Heart left ventricle (tissue), 16 donors: ENCODE measurements at places on chromosomes 6 and 20.
A peak's percentile ranks its signal among the peaks of the same experiment; 100 is the strongest.

DNA sequence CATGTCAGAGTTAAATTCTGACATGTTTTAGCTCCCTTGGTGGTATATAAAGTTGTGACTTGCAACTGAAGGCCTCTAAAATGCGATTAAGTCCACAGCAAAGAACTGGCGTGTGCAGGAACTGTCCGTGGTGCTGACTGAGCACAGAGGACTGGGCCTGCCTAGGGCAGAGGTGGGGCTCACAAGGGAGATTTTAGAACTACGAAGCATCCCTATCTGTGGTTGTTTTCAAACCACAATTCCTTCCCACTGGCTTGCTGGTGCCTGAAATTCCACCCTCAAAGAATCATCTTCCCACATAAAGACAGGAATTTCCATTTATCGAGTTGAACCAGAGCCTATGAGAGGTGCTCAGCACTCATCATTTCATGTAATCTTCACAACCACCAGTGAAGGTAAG, 30.1 kb downstream of the RIMS4 start:
- DNase-seq, result peak; percentile 40

DNA sequence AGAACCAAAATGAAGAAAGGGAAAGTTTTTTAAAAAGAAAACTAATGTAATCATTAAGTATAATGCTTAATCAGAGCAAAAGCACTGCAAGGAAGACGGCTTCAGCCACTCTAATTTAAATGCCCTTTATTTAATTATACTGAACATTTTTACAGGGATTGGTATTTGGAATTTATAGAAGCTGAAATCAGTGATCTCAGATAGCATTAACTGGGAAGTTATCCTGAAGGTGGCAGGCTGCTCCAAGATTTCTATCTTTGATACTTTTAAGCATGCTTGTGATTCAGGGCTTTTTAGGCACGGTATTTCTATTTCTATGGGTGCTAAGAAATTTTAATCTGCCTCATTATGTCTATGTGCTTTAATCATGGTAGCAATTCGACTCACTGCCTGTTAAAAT, 1.3 kb upstream of the NDUFAF4 start:
- no peak for DNase-seq

DNA sequence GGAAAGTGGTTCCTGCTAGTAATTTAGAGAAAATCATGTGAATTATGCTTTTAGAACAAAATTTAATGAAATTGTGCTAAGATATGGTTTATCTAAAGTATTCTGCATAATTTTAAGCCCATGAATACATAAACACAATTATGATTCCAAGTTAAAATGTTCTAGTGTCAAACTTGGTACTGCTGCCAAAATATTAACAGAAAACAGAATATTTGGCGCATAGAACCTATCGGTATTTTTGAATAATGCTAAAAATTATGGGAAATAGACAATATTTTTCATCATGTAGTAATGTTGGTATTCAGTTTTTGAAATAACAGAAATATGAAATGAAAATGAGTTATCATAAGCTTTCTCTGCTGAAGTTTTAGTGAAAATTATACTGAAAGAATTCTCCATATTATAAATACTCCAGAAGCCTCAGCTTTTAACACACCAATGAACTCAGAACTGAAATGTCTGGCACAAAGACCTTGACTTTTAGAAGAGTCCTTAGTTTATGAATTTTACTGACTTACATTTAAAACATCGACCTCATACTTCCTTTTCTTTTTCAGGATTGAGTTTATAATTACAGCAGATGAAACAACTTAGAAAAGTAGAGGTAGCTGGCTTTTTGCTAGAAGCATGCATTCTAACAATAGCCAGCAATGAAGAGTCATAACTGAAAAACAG, 1192.3 kb upstream of the GJE1 start:
- no peak for DNase-seq

- DNase-seq, result no peak
Measured at GRCh38 chr6:6836609-6837406, 248.3 kb downstream of the LY86 start.
